ENCODE measurements at places on chromosomes 6 and 20.

- no peak for DNase-seq
These were observed 67.3 kb downstream of the LY86 start for GRCh38 chr6:6655805-6656251.

- DNase-seq = peak; percentile 21
These were observed 12.3 kb downstream of the HMGN4 start for GRCh38 chr6:26550250-26550993.

GRCh38 chr6:111727041-111727440 is 121.4 kb upstream of the TRAF3IP2 start:
- no peak for DNase-seq

GRCh38 chr20:53941680-53942471 is 128.5 kb downstream of the BCAS1 start:
- DNase-seq = no peak

GRCh38 chr20:728256-728944 is 39.9 kb downstream of the SLC52A3 start:
- DNase-seq = peak; percentile 16

- DNase-seq = no peak
These were observed 7.7 kb downstream of the CDH4 start for GRCh38 chr20:61259741-61260140.

DNA sequence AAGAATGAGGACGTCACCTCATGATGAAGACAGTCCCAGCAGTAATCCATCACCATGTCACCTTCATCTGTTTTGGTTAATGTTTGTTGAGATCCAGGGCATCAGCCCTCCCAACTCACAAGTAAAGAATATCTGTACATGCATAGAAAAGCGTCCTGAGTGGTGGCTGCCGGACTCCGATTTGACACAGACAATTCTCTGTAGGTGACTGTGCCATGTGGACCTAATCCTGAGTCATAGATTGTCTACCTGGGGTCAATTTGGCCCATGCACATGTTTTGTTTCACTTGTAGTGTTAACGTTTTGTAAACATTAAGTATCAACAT is 168.4 kb upstream of the UST start:
- no peak for DNase-seq

DNA sequence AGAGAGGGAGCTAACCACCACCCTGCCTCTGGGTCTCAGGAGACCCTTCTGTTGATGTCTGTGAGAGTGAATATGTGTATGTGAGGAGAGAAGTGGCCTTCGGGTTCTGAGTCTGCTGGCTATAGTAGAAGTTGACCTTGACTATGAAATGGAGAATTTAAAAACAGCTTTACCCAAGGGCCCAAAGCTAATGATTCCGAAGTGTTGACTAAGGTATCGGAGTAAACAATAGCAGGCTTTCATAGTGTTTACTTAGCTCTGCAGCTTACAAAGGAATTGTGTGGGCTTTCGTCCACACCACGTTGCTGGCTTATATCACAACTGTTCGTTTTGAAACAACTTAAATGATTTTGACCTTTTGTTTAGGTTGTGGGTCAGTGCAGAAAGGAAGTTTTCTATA is 126.5 kb upstream of the JAG1 start:
- no peak for DNase-seq

GRCh38 chr6:11640486-11640885 is 102.9 kb downstream of the TMEM170B start:
- DNase-seq = no peak

- no peak for DNase-seq
These were observed 1.3 kb upstream of the CARMIL1 start for GRCh38 chr6:25277857-25278256.

- no peak for DNase-seq
These were observed 75.4 kb downstream of the MAN1A1 start for GRCh38 chr6:119274197-119274595.

GRCh38 chr20:60306551-60306950 is 348.3 kb downstream of the CDH26 start:
- DNase-seq = no peak

- no peak for DNase-seq
These were observed 1.9 kb downstream of the TMEM239 start for GRCh38 chr20:2817891-2818595.

DNA sequence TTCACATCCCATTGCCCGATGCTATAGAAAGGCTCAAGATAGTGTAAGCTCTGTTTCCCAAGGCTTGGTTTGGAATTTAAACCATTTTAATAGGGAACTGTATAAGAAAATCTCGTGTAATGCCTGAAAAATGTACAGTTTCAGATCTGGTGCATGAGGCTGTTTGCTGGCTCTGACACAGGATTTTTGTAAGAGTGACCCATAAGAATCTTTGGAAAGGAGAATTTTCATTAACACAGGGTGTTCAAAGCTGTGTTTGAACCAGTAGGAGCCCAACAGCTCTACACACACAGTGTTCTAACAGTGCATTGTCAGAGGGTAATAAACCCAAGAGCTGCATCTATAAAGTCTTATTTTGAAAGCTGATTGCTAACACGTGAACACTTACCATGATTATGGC is 293.5 kb downstream of the PRL start:
- DNase-seq = no peak

DNA sequence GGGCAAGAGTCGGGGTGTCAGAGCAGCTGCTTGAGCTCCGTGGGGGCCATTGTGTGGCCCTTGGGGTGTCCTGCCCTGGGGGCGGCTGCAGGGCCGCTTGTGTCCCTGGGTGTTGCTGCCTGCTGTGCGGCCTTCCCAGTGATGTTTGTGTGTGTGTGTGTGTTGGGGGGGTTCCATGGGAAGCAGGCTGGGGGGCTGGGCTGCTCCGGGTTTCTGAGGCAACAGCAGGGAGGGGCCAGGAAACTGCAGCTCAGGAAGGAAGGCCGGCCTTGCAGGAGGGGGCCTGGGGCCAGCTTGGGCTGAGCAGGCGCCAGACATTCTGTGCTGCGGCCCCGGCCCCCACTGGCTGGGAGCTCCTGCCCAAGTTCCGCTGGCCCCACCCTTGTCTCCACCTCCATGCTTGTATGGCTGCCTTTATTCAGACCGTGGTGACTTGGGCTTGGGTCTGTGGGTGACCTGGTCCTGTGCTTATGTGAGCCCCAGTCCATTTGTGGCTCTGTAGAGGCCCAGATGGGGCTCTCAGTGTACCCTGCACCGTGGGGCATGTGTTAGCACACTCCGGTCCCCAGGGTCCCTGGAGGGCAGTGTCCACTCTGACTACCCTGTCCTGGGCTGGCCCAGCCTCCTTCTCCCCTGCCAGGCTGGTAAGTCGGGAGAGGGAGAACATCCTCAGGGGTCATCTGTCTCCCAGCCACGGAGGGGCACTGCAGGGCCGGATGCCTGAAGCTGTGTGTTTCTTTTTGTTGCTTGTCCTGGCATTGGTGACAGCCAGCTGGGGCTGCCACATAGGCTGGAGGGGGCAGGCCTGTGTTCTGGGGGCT is 4.6 kb upstream of the SOX18 start:
- DNase-seq = no peak

DNA sequence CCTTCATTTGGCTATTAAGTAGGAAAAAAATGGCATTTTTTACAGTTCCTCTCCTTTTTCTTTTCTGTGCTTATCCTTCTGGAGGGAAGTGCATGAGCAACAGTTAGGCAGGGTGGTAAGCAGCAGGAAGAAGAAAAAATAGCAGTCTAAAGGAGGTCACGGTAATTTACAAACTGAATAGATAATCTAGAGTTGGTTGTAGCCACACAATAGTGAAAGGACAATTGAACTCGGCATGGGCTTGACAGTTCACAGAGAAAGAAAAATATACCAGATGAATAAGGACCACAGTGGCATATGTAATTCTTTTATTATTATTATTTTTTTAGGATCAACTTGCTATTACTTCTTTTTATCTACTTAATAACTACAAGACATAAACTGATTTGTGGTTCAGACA is 358.6 kb downstream of the BTBD9 start:
- DNase-seq = no peak

DNA sequence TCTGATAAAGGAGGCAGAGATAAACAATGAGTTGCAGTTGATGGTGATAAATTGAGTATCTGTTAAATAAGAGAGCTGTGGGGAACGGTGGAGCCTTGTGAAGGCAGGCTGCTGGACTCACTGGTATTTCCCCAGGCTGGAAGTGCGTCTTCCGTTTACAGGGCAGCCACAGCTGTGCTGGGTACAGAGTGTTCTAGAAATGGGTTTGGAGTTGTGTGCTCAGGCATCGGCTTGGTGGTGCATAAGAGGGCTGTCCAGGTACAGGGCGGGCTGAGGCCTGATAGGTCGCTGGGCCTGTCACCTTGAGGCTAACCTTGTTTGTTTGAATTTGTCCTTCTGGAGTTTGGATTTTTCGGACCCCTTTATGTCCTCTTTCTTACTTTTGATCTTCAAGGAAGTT is 39.3 kb downstream of the ARID1B start:
- DNase-seq = no peak

DNA sequence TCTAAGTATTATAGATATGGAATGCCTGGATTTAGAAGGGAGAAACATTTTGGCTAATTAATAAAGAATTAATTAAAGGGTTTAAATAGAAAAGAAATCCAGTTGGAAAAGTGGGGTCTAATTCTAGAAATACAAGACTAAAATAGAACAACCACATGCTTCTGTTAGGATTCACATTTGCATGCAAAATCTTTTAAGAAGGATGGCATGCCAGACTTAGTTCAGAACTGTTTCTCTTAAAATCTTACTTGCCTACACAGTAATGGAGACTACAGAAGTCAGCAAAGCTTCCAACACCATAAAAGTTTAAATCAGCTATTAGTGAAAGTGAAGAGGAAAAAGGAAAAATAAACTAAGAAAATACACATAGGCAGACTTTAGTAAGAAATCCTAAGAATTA is 32.7 kb upstream of the KATNA1 start:
- no peak for DNase-seq

GRCh38 chr6:167341665-167342655 is 17.1 kb downstream of the TTLL2 start:
- DNase-seq = no peak

- DNase-seq = no peak
These were observed 59.4 kb upstream of the TMEM30A start for GRCh38 chr6:75344021-75344420.

DNA sequence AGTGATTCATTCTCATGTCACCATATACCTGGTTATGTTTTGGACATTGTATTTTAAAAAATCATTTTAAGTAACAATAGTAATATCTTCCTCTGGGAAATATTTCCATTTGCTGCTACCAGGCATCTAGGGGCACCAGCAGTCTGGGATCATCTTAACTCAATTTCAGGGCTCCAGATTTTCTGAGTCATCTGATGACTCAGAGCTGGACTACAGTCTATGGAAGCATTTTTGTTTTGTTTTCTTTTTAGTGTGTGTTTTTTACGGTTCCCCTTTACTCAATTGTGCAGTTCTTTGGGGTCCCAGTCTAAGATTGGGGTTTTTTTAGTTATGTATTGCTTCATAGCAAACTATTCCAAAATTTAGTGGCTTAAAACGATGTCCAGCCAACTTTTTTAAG is 5.7 kb upstream of the FKBP5 start:
- DNase-seq = no peak

DNA sequence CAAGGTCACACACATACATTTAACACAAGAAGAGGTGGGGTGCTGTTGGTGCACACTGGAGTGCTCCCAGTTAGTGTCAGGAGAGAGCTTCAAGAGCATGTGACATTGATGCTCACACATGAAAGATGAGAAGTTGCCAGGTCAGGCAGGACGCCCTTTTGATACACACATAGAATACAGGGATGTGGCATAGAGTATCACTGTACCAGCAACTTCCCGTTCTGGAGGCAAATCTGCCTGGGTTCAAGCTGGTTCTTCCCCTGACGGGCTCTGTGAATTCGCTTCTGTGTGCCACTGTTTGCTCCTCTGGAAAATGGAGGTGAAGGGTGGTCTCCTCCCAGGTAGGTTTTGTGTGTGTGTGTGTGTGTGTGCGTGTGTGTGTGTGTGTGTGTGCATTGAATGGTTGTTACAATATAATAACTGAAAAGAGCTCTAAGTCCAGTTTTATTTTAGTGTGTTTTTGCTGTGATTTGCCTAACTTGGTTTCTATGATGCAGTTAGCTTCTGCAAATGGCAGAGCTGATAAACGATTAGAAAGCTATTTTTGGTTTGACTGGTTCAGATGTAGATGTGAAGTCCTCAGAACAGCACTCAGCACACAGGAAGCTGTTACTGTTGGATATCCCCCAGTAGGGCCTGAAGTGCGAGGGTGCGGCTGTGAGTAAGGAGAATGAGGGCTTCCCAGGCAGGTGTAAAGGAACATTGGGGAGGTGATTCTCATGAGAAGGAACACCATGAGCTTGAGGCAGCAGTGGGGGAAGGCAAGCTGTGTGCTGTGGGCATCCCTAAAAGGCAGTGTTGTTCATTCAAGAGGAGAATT is 53.4 kb downstream of the HIVEP1 start:
- no peak for DNase-seq

DNA sequence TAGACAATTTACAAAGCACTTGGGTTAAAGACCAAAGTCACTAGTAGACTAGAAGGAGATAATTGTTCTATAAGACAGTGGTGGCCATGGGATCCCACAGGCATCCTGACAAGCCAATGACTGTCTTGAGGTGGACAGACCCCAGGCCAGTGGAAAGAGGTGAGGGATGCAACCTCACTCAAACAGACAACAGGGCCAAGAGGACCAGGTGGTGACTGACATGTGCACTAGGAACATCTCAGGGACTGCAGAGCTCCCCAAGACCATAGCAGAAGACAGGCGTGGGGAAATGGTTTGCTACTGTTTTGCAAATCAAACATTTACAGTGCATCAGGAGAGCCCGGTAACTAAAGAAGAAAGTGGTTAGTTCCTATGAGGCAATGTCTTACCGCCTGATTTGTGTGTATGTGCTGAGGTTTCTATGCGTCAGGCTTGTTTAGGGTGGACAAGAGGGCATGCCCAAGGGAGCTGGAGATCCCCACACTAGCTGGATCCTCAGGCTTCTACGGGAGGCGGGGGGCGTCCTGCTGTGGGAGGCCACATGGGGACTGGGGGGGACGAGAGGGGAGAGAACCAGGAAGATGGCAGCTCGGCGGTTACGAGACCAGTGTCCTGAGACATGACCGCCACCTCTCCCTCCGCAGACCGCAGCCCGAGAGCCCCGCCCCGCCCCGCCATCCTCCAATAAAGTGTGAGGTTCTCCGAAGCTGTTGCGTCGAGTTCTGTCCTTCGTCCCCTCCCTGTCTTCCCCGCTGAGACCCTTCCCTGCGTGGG is 623 bp upstream of the MRPS26 start:
- DNase-seq = no peak

Data from nucleus accumbens (tissue), 56 donors.